ENCODE measurements at places on chromosomes 5 and 9.
A peak's percentile ranks its signal among the peaks of the same experiment; 100 is the strongest.

DNA sequence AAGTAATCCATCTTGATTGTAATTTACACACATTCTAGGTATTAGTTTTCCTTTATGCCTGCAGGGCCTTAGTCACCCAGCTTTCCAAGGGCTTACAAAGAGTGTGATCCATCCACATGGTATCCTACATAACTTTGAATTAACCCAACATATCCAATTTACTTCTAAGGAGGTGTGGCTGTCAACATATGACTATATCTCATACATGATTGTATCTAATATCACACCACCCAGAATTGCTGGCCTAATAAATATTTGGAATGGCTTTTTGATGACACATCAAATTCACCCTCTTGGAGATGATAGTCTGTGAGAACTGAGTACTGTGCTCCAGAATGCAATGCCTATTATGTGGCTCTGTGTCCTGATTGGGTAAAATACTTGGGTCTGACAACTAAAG is 363.3 kb upstream of the GRIN3A start:
- no peak for DNase-seq

GRCh38 chr9:21696411-21696871 is 106.0 kb upstream of the MTAP start:
- DNase-seq, result no peak

GRCh38 chr9:133116346-133117231 is 4.5 kb downstream of the RALGDS start:
- no peak for DNase-seq

- no peak for DNase-seq
These were observed 110.1 kb upstream of the IRX2 start for GRCh38 chr5:2861605-2862004.

- DNase-seq, result no peak
These were observed 71.2 kb downstream of the ZSWIM6 start for GRCh38 chr5:61402970-61403900.

DNA sequence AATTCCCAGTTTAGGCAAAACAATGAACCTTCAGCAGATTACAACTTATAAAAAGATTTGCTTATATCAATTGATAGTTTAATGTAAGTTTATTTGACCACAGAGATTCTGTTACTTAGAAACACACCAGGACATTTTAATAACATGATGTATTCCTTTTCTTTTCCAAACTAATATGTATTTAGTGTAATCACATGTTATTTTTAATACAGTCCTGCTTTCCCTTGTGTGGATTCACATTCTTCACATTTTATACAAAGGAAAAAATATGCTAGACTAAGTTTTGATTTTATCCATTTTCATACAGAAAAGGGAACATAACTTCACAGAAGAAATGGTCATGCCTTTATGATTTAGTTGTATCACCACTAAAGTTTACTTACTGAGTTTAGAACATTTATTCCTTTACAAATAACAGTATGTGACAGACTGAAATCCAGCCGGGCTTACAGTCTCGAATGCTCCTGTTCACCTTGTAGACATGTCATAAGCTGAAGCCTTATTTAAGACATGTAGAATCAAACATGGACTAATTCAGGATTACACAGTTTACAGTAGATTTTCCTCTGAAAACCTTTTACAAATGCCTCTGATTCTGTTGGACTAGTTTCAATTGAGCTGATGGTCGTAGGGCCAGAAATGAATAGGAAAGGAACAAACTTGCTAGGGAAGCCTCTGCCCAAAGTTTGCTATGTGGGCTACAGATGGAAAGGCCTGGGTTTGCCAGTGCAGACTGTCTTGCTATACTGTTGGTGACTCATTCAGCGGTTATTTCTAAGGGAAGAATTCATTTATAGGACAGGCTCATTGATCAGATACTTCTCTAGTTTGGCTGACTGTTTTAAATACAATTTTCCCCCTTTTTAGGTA is 6.6 kb upstream of the ASPN start:
- no peak for DNase-seq

DNA sequence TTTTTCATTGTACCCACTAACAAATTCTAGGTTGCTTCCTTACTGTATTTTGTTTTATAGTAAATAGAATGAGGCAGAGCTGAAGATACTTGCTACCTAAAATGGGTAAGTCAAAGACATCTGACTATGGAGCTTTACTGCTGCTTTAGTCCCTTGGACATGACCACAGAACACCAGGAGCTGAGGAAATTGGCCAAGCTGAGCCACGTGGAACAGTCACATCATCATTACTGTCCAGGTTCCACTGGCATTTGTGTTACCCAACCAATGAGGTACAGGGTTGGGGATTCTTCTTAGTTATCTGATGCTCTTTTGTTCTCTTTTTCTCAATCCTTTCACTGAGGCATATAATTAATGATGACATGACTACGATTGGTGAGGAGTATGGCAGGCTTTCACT is 47.1 kb downstream of the SSBP2 start:
- DNase-seq, result no peak

GRCh38 chr5:170070556-170071412 is 34.9 kb upstream of the FOXI1 start:
- peak; percentile 10 for DNase-seq

GRCh38 chr9:120873512-120873911 is 3.5 kb downstream of the PHF19 start:
- no peak for DNase-seq

GRCh38 chr5:74073257-74073656 is 447.3 kb downstream of the ARHGEF28 start:
- no peak for DNase-seq

- no peak for DNase-seq
These were observed 56.0 kb downstream of the TRIP13 start for GRCh38 chr5:948472-949274.

DNA sequence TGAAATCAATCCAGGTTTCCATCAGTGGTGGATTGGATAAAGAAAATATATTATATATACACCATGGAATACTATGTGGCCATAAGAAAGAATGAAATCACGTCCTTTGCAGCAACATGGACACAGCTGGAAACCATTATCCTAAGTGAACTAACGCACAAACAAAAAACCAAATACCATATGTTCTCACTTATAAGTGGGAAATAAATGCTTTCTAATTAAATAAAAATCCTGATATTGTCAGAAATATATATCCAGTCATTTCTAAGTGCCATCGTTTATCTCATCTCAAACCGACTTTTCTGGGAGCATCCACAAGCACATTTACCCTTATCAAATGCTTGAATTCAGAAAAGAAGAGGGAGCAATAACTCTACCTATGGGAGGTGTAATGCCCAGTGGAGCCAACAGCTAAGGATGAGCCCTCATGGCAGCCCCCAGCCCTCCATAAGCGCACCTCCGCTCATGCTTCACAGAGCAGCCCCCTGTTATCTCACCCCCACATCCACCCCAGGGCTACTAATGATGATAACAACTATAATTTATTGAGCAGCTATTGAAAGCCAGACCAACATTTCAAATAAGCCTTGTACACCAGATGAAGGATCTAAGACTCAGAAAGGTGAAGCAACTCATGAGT is 101.7 kb upstream of the SPOCK1 start:
- DNase-seq, result no peak

GRCh38 chr5:37088009-37088408 is 161.2 kb downstream of the CPLANE1 start:
- no peak for DNase-seq

- DNase-seq, result no peak
These were observed 5.2 kb downstream of the FAT2 start for GRCh38 chr5:151585970-151586369.

DNA sequence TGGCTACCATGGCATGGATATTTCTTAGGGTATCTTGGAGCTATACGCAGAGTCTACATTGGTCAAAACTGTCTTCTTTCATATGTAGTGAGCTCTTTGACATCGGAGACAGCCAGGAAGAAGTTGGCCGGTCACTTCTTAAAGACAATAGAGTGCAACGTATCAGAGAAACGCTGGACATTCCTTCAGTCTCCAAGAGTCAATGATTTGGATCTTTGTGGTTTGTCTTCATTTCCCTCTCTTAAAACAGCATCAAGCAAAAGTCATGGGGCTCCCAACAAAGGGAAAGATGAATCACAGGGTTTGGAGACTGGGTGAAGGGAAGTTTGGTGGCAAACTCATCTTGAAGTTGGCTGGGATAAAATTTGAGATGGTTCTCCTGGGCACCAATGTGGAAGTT is 320.1 kb downstream of the AGTPBP1 start:
- no peak for DNase-seq

DNA sequence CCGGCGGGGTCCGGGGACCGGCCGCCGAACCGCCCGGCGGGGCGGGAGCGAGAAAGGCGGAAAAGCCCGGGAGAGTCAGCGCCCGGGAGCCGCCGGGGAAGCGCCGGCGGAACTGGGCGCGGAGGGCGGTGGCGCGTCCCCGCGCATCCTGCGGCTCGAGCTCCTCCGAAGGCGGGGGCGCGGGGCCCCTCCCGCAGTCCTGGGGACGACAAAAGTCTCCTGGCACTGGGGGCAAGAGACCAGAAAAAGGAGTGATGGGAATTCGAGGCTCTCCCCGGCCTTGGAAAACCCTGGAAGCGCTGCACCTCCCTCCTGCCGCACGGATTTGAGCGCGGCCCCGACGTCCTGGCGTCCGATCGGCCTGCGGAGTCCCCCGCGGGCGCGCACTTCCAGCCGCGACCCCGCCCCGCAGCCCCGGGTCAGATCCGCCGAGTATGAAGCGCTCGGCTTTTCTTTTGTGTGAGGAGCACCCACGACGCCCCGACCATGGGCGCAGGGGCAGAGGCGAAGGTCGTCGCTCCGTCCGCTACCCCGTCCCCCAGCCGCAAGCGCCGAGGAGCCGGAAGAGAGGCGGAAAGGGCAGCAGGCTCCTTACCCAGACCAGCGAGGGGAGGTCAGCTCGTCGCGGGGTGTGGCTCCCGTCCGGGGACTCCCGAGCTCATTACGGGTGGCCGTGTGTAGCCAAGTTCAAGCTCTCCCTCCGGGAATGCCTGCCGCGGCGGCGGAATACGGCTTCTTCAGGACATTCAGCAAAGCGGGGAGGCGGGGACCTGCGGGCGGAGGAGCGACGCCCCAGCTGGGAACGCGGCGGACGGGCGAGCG is at the start of gene EPB41L4A:
EPB41L4A (minus strand) TSS at position 114 of the 822 bp plus-strand sequence. CDS start 238 bp downstream, outside the sequence.
- DNase-seq, result peak; percentile 31

DNA sequence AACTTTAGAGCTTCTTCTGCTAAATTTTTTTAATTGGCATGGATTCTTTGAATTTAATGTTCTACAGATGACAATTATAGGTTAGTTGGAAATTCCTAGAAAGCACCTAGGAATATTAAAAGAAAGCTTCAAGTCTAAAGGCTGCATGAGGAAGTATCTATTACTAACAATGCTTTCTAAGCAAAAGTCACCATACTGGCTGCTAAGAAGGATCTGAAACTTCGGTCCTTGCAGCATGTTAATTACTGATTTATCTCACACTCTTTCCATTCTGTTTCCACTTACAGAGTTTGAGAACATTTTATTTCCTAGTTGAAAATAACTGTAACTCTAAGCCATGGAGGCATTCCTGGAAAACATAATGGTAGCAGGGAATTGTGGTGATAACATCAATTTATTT is 8.4 kb downstream of the SEMA6A start:
- DNase-seq, result no peak

DNA sequence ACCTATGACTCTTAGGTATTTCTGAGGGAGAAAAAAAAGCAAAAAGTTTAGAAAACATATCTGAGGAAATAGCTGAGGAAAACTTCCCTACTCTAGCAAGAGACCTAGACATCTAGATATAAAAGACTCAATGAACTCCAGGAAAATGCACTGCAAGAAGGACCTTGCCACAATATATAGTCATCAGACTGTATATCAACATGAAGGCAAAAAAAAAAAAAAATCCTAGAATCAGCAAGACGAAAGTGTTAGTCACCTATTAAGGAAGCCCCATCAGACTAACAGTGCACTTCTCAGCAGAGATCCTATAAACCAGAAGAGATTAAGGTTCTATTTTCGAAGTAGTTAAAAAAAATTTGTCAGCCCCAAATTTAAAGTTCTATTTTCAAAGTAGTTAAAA is 166.2 kb downstream of the TMEM38B start:
- DNase-seq, result no peak

DNA sequence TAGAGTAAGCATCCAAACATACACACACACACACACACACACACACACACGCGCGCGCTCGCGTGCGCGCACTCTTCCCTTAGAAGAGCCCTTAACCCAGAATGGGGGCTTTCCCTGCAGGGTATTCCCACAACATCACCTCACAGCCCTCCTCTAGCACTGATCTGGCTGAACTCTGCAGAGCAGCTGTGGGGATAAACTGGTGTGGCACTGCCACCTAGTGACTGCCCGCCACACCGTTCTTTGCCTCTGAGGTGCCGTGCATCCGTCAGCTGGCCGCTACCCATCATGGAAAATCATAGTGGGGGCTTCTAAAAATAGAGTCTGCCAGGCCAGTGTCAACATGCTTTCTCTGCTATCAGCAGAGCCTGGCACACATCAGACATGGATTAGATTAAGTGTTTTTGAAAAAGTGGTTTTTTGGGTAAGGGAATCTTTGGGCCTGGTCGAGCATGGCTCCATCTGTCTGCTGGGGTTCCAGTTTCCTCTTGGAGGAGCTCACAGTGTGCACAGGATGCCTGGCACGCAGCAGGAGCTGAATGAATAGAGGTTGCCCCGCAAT is 88.1 kb downstream of the KCNN2 start:
- peak; percentile 29 for DNase-seq

GRCh38 chr9:79652598-79652997 is 80.8 kb downstream of the TLE4 start:
- DNase-seq, result no peak

DNA sequence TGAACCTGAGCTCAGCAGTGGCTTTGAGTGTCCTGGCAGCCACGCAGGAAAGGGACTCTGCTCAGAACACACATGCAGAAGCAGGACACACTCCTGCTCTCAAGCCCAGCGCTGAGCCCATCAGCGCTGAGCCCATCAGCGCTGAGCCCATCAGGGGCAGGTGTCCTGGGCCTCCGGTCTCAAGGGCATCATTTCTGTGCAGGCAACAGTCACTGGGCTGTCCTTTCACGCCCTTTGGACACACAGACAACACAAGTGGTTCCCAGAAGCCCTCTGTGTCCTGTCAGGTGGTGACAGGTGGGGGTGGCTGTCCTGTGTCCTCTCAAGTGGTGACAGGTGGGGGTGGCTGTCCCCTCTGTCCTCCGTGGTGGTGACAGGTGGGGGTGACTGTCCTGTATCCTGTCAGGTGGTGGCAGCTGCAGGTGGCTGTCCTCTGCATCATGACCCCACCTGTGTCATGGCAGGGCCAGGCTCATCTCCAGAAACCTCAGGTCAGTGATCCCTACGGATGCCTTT is 39.0 kb upstream of the CLPTM1L start:
- no peak for DNase-seq

DNA sequence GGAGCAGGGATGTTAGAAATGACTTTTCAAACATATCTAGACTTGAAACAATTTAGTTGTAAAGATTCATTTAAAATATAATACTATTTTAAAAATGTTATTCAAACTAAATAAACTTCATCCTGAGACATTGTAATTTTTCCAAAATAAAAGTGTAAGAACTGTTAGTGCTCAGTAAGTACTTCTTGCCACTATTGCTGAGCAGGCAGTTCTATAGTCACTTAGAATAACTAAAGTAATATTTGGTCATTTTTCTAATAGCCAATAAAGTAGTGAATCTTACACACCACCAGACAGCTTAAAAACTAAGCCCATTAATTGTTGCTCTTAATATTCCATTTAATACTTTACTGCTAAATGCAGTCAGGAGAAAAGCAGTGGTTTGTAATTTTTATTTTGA is 1120.0 kb upstream of the CDH10 start:
- DNase-seq, result no peak

GRCh38 chr5:89418407-89419085 is 535.6 kb upstream of the MEF2C start:
- DNase-seq, result no peak
